BJ (cell line): ENCODE measurements at places on chromosomes 16 and 17.
A peak's percentile ranks its signal among the peaks of the same experiment; 100 is the strongest.

DNA sequence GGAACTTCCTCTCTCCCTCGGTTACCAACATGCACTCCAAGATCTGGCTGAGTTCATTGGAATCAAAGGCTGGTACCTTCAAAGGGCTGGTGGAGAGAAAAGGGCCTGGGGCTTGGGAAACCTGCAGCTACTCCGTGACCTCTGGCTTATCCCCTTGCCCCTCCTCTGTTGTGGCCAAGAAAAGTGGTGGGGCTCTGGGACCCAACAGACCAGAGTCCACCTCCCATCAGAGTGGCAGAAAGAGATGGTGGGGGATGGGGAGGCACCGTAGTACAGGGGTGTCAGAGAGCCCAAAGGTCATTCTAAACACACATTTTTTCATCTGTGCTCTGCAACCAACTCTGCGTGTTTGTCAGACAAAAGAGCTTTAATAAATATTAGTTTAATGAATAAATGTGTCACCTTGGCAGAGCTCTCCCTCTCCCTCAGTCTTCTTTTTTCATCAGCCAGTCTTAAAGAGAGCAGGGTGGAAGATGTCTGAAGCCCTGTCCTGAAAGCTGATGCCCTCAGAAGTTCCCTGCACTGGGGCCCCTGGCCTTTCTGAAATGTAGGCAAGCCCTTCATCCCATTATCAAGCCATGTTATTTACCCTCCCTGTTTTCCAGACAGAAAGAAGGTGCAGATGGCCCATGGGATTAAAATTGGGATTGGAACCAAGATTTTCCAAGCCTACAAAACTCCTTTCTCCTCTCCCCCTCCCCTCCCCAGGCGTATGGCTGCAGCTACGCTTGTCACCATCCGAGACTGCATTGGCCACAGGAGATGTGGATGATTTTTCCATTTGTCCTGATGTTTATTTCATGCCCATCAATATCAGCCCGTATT lies 227.3 kb downstream of the CCDC182 start:
- no peak for DNase-seq

DNA sequence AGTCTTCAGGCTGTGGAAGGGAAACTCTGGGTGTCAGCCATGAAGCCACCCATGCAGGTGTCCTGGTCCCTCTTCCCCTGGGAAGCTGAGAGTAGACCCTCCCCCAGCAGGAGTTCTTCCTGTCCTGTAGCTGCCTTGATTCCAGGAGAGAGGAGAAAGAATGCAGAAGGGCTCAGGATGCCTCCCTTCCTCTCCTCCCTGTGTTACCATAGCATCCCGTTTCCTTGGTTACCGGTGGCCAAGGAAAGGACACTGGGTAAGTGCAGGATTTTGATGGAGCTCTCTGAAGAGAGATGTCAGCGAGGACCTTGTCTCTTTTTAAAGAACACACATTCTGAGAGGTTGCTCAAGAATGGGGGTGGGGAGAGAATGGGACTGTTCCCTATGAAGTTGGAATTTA lies 304.1 kb upstream of the N4BP1 start:
- DNase-seq: no peak

DNA sequence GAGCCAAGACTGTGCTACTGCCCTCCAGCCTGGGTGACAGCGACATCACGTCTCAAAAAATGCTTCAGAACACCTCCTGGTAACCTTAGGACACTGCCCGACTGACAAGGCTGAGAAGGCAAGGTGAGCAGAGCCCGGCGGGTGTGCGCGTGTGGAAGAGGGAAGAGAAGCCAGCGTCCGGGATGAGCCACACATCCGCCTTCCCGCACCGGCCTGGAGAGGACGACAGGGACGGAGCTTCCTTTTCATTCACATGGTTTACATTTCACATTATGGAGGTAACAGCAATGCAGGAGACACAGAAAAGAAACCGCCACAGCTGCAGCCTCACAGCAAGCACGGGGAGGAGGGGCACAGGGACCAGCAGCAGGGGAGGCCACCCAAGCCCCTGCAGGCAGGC lies 16.5 kb downstream of the HAGH start:
- DNase-seq: no peak

DNA sequence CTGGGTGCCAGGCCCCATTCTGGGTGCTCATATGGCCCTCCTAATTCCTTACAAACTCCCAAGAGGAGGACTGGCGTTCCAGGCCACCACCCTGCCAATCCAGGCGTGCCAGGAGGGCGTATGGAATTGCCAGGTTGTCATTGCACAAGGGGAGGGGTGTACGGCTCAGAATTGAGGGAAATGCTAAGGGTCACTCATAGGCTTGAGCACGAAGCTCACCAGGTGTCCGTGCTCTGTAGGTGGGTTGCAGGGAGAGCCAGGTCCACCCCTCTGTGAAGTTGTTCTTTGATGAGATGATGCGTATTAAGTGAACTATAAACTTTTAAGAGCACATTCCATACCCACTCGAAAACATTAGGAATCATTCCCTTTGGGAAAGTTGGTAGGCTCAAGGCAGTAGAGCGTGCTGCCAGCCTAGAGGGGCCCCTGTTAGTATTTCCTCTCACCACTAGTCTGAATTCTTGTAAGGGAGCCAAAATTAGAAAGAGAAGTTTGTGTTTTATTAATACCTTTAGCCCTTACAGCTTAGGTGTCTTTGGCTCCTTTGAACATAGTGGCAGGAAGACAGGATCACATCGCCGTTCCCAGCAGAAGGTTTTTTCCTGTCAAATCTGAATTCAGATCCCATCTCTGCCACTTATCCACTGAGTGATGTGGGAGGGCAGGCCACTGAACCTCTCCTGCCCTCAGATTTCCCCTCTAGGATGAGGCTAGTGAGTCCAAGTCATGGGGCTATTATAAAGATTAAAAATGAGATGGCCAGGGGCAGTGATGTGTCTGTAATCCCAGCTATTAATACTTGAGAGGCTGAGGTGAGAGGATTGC lies 38.7 kb upstream of the NFAT5 start:
- DNase-seq: no peak

- no peak for DNase-seq
These were observed 394 bp upstream of the CPD start for GRCh38 chr17:30378241-30378824.

GRCh38 chr16:55572439-55572838 lies 6.0 kb downstream of the CAPNS2 start:
- no peak for DNase-seq

DNA sequence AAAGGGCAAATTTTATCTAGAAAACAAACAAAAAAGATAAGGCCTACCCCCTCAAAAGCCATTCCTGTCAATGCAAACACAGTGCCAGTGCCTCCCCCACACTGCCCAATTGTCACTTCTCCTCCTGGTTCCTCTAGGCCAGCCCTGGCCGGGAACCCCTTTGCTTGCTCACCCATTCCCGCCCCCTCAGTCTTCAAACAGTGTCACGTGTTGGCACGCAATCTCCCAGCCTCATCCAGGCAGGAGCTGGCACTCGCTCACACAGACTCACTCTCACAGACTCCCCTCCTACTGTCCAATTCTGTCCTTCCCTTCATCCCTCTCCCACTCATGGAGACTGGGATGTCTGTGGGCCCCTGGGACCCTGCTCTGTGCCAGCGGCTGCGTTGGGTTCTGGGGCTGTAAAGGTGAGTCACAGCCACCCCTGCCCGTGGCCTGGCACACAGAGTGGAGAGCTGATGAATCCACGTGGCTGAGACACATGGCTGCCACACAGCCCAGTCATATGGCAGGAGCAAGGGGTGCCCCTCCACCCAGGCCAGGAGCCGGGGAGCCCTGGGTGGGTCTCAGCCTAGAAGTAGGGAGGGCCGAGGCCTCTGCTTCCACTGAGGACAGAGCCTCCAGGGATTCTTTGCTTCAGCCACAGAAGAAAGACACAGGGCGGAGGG lies 54.8 kb downstream of the VAC14 start:
- no peak for DNase-seq

DNA sequence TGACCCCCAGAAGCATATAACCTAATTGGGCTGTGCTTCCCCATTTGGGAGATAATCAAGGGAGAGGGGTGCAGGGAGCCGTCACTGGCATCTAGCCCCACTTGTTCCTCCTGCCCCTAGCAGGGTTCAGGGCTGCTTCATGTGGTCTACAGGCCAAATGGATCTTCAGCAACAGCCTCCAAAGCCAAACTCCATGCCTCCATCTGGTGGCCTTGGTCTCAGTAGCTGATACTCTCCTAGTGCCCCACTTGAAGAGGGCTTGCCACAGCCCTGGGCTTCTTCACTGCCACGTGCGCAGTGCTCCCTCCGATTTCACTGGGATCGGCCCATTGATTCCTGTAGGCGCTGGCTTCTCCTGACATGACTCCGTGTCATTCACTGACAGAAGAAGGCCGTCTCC lies 24.6 kb downstream of the LYRM9 start:
- no peak for DNase-seq

- no peak for DNase-seq
These were observed 10.9 kb downstream of the SEC14L5 start for GRCh38 chr16:4968879-4969483.

DNA sequence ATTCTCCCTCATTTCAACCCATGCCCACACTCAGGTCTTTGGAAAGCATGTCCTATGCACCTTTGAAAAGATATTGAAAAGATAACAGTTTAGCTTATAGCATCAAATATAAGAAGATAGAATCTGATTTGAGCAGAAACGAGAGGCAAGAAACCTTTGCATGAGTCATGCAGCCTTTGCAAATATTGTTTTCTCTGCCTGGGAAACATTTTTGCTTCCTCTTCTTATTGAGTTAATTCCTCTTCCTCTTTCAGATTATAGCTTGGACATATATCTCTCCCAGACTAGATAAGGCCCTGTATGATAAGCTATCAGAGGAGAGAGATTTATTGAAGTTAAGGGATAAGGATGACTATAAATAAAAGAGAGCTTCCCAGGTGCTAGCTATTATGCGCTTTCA lies 46.1 kb upstream of the KCNJ2 start:
- no peak for DNase-seq

DNA sequence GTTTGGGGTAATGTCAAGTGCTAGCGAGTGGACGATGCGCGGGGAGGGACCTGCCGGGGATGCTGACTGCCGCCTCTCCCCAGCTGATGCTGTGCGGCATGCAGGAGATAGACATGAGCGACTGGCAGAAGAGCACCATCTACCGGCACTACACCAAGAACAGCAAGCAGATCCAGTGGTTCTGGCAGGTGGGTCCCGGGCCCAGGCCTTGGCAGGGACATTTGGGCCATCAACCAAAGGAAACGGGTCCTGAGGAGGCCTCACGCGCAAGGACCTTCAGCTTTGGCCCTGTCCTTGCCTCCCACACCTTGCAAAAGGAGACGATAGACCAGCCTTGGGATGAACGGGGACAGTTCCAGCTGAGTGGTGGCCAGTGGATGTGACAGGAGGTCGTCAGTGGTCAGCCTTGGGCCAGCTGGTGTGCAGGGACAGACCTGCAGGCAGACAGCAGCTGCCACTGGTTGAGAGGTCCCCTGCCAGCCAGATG lies 13.6 kb upstream of the CLEC18A start:
- no peak for DNase-seq

DNA sequence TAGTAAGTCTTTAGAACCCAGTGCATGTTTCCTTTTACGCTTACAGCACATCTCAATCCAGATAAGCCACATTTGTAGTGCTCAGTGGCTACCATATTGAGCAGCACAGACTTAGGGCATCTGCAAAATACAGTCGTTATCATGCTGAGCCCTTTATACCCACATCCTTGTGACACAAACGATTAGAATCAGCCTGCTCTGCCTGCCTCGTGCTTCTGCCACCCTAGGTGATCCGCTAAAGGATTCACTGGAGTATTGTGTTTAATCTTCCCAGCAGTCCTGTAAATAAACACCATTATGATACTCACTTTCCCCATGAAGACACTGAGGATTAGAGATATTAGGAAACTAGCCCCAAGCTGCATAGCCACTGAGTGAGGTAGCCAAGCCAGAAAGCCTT lies 51.3 kb upstream of the FA2H start:
- no peak for DNase-seq

GRCh38 chr17:3946711-3947235 lies 17.5 kb downstream of the ATP2A3 start:
- DNase-seq: no peak

- no peak for DNase-seq
These were observed 23.9 kb downstream of the GPR139 start for GRCh38 chr16:20049831-20050230.

DNA sequence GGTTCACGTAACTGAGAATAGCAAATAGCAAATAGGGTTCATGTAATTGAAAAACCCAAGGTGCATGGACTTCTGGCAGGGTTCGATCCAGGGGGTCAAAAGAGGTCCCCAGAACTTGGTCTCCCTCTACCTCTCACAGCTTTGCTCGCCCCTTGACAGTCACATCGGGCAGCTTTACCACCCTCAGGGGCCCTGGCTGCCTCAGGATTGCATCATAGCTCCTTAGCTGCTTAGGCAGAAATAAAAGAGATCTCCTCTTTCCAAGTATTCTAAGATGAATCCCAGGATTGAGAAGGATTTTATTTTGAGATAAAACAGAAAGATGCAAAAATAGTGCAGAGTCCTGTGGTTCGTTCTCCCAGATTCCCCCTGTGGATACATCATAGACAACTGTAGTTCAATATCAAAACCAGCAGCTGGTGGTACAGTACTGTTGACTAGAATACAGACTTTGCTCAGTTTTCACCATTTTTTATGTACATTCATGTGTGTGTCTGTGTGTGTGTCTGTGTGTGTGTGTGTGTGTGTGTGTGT lies 12.8 kb downstream of the ADGRG3 start:
- DNase-seq: no peak

DNA sequence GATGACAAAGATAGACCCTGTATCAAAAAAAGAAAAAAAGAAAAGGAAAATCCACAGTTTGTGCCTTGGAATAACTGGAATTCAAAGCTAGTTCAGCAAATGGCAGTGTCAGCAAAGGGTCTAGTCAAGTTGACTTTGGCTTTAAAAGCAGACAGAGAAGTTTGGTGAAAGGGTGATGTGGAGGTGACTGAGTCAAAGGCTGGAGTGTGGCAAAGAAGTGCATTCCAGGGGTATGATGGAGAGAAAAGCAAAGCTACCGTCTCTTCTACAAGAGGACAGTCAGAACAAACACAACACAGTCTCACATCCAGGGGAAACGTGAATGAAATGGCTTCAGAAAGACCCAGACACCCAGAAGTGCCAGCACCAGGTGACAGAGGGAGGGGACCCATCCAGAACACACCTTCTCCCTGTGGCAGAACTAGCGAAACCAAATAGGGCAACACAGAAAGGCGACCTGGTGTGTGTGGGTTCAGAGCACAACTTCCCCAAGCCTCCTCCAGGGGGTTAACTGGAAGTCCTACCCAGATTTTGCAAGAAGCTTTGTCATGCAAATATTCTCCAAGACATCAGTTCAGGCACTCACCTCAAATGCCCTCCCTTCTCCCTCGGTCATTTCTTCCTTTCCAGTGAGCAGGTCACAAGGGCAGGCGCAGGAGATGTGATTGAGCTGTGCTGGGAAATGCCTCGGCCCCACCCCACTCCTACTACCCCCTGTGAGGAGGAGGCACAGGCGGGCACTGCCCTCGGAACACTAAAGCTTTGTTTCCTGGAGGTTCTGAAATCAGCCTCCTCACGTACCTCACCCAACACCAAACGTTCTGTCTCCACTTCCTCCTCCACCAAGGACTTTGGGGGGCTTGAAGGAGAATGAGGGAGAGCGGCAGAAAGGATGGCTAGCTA lies 481.9 kb downstream of the SOX9 start:
- no peak for DNase-seq

- no peak for DNase-seq
These were observed 48.6 kb downstream of the CMIP start for GRCh38 chr16:81492965-81493754.

GRCh38 chr16:86306811-86307513 lies 203.4 kb upstream of the FOXF1 start:
- DNase-seq: peak; percentile 60
